H4 (cell line): ENCODE measurements at places on chromosomes 3 and 15. TPM values are rescaled to one million over a fixed set of nuclear protein-coding genes. Genes with fewer than 3 reads are reported as not detected.
A peak's percentile ranks its signal among the peaks of the same experiment; 100 is the strongest.

- no peak for DNase-seq
Observed at GRCh38 chr3:112187300-112187699, 54.3 kb upstream of the GCSAM start.

DNA sequence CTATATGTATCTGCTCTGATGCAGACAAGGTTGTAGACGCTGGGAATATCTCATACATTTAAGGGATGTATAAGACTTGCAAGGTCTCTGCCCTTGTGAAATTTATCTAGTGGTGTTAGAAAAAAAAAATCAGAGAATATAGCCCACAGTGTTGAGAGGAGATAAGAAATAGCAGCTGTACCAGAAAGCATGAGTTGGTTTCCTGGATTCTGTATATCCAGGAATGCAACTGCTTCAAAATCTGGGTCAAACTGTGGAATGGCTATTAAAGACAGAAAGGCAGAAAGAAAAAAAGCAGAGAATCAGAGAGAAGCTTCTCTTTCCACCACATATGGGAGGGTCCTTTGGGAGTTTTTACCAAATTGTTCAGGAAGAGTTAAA is 1.5 kb upstream of the TMEM212 start:
- no peak for DNase-seq

DNA sequence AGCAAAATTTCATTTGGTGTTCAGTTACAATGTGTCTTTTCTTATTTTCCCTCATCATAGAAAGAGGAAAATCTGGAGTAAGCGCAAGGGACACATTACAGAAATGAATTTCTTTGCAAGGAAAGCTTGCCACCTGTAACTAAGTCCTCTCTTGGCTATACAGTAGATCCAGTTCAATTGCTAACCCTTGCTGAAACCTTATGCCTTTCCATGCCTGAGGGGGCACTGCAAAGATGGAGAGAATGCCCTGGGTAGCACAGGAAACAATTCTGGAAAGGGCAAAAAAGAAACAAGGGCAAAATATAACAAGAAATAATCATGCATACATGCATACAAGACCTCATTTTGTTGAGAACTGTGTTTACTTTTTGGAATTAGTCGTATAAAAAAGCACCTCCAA is 4.3 kb downstream of the CADM2 start:
- no peak for DNase-seq

DNA sequence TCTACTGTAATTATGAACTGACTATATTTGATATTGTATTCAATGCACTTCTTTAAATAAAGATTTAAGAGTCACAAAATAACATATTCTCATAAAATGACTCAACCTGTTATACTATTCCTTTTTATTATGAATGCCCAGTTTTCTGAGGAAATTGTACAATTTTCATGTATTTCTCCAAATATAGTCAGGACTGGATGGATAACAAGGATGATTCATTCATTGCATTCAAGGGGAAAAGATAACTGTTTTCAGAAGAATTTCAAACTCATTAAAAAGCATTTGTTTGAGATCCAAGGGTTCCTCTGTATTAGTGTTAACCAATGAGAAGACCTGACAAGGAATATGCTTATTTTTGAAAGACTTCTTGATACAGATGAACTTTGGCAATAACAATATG is 163.7 kb downstream of the MEIS2 start:
- DNase-seq, result no peak

GRCh38 chr3:59660852-59661625 is 611.2 kb upstream of the CFAP20DC start:
- DNase-seq, result no peak

DNA sequence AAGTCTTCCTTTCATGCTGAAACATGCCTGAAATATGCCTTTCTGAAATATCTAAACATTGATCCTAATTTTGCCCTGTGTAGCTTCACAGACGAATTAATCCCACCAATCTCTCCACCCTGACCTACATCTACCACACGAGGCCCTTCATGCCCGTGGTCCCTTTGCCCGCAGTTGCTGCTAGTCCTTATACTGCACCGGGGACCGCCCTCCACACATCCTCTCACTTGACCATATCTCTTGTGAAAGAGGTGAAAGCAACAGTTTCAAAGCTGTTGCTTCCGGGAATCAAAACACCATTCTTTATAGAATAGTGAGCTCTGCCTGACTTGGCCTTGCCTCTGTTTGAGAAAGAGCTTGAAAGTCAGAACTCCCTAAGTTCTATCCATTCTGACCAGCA is 499.5 kb downstream of the NTRK3 start:
- no peak for DNase-seq

DNA sequence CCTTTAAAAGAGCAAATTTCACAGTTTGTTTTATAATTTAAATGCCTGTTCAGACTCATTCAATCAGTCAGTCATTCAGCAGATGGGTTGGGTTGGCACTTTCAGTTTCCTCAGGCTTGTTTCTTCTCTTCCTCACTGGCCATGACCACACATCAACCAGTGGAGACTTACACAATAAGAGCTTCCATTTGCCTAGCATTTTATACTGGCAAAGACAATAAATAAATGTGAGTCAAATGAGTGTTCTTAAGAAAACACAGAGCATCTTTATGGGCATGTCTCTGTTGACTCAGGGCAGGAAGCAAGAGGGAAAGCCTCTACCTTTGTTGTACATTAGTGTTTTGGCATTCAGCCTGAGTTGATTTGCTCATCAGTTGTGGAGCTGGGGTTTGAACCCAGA is 122.6 kb downstream of the EPHB1 start:
- DNase-seq, result no peak

DNA sequence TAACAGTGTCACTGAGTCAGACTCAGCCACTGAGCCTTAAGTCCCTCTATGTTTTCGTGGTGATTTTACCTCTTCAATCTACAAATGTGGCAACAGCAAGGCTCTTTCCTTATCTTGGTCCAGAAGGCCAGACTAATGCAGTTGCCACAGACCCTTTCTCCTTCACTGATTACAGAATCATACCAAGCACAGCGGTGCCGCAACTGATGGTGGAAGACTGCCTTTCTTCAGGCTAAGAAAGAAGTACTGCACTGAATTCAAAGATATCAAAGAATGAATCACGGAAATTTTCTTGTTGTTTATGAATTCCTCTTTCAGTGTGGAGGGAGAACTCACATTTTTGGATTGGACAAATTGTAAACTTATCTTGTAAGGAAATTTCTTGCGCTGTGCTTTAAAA is 18.6 kb downstream of the DCP1A start:
- no peak for DNase-seq

DNA sequence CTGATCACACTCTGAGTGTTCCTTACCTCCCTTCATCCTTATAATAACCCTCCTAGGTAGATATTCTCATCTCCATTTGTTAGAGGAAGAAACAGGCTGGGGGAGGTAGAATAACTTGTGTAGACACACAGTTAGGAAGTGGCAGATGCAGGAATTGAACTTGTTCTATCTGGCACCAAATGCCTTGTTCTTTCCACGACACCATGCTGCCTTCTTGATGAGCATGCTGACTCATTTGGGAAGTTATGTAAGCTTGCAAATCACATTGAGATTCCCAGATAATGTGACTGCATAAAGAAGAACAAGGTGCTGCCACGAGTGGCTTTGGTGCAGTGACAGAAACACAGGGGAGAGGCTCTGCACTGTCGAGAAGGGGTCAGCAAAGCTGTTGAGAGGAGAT is 27.5 kb upstream of the NDUFB4 start:
- peak; percentile 39 for DNase-seq

- no peak for DNase-seq
Observed at GRCh38 chr3:19645093-19645492, 288.9 kb downstream of the EFHB start.

GRCh38 chr3:48528048-48528447 is 24.1 kb upstream of the SHISA5 start:
- DNase-seq, result no peak

DNA sequence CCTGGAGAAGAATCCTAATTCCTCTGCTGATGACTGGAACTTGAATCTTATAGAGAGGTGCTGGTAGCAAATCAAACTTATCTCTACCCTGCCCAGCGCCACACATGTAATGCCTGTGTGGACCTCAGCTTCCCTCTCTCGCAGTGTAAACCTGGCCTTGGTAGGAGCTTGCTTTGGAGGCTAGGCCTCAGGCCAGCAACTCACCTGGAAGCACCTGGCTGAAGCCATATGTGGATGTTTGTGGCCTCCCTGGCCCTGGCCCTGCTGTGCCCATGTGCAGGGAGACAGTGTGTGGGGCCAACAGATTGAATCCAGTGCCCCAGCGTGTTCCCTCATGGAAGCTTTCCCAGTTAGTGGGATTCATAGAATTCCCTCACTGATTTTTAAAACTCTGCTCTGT is 8.4 kb downstream of the TTC21A start:
- no peak for DNase-seq

GRCh38 chr15:95590533-95591044 is 739.9 kb upstream of the NR2F2 start:
- no peak for DNase-seq

DNA sequence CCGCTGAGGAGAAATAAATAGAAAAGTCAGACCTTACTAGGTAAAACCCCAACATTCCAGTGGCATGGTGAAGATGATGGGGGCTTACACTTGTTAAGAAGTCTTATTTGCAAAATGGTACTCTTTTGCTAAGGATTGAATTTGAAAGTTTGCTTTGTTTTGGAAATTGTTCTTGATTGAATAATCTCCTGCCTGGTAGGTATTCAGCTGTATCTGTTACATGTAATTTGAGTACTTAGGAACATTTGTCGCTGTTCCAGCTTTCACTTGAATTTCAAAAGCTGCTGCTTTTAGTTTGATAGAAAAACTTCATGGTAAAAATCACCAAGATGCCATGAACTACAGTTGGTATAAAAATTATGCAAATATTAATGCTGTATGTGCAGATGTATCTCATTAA is 44.6 kb downstream of the TFG start:
- DNase-seq, result no peak

- DNase-seq, result no peak
Observed at GRCh38 chr3:89572261-89572660, 464.8 kb downstream of the EPHA3 start.

- peak; percentile 34 for DNase-seq
Observed at GRCh38 chr3:184129012-184129411, 6.1 kb upstream of the EIF2B5 start.

GRCh38 chr3:163601426-163601825 is 1476.9 kb downstream of the SI start:
- no peak for DNase-seq

GRCh38 chr3:190458040-190458439 is 8.3 kb upstream of the TMEM207 start:
- DNase-seq, result peak; percentile 11

DNA sequence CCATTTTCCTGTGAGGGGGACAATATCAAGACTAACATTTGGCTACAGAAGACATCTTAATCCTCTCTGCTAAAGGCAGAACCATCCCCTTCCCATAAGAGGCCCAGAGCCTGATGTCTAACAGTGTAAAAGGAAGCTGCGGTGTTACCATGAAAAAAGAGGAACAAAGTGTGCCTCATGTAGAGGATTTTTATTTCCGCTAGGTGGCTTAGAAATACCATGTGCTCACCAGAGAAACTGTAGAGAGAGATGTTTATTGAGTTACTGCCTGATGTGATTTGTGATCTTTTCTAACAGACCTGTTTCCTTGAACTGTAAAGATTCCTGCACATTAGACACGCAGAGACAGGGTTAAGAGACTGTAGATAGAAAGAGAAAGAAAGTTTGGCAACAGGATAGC is 22.0 kb downstream of the OR5H15 start:
- peak; percentile 6 for DNase-seq

DNA sequence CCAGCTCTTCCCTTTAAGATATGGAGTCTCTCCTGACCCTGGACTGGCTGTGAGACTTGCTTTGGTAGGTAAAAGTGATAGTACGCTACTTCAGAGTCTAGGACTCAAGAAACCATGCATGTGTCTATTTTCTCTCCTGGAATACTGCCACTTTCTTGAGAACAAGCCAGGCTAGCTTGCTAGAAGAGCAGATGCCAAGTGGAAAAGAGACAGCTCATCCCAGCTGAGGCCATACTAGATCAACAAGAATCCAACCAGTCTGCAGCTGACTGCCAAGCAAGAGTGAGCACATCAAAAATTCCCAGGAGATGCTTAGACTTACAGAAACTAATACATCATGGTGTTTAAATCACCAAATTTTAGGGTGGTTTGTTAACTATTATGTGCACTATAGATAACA is 208.3 kb upstream of the RBMS3 start:
- DNase-seq, result no peak

DNA sequence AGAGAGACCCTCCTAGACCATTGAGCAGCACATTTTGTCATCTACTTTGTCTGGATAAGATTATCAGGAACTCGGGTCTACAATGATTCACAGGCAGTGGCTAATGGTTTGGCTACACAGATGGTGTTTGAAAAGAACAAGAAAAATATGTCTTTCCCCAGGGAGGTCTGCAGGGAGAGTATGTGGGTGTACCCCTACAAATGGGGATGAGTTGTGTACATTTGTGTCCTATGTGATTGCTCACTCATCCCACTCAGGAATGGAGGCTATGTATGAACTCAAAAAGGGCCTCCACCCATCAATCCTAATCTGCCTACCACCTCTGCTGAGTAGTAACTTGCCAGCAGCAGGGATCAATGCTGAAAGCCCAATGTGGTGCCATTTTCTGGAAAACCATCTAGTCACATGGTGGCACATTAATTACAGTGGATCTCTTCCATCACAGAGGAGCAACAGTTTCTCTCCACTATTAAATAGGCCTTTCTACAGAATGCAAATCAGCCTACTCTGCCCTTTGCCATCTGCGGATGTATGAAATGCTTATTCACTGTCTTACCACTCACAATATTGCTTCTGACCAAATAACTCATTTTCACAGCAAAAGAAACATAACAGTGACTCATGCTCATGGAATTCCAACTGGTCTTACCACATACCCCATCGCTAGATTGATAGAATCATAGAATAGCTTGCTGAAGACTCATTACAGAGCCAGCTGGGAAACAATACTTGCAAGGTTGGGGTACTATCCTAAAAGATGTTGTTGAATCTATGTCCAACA is 48.3 kb upstream of the TRIM42 start:
- DNase-seq, result peak; percentile 70

DNA sequence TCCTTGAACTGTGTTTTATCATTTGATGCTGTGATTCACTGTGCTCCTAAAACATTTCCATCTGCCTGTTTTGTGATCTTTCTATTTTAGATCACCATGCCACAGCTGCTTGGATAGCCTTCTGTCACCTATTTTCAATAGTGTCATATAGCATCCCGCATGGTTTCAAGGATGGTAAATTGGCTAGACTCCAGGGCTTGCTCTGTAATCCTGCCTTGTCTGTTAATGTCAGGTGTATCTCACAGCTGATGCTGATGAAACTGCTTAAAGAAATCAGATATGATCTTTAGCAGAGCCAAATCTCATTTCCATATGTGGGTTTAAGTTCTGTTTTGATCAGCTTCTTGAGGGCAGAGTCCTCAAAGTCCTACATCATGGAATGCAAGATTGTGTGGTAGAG is 182.2 kb downstream of the UBE2E2 start:
- no peak for DNase-seq

GRCh38 chr15:91516866-91517265 is 336.6 kb upstream of the SLCO3A1 start:
- no peak for DNase-seq

Gene MYO5C
- 0.06 and 0.29 TPM in 2 replicates for total RNA-seq

Gene DPPA2
- not detected in 2 replicates for total RNA-seq

Gene TIPARP
- total RNA-seq, result 43.2 and 45.4 TPM in 2 replicates

Gene CCR4
- not detected in 2 replicates for total RNA-seq

Gene HTR3E
- not detected in 2 replicates for total RNA-seq
